ENCODE measurements at places on chromosomes 1 and 21. TPM values are rescaled to one million over a fixed set of nuclear protein-coding genes. Genes with fewer than 3 reads are reported as not detected.

SPRR2E gene
- not detected for total RNA-seq

- no peaks in the 10 kb centered on the region for H3K4me1 ChIP-seq
- H3K4me3 ChIP-seq, result no peak overlapping the region
- H3K27me3 ChIP-seq, result peaks cover 15% of the 10 kb centered on the region
- no peak for DNase-seq
These were observed 36.2 kb downstream of the CAMK2N1 start for GRCh38 chr1:20449735-20450311.

GRCh38 chr1:209041927-209042326 is 541.6 kb upstream of the CAMK1G start:
- DNase-seq, result no peak
- no peaks in the 10 kb centered on the region for H3K36me3 ChIP-seq
- H3K4me3 ChIP-seq, result no peak overlapping the region
- peaks cover 8% of the 10 kb centered on the region for H3K4me1 ChIP-seq
- no peaks in the 10 kb centered on the region for H3K27me3 ChIP-seq

IL12RB2 gene
- not detected for total RNA-seq

DNA sequence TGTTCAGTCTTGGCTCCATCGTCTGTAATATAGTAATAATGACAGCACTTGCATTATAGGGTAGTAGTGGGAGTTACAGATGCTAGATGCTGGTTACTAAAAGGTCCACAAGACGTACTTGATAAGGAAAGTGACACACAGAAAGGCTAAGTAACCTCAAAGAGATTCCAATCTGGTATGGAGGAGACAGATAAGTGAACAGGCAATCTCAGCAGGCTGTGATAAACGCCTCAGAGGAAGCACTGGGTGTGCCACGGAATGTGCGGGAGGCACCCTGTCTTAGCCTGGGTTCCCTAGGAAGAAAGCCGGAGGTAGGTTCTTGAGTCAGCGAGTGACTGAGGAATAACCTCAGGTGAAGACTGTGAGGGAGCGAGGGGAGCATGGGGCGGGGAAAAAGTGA is 4.6 kb upstream of the CTPS1 start:
- H3K4me1 ChIP-seq, result no peaks in the 10 kb centered on the region
- no peak overlapping the region for H3K4me3 ChIP-seq
- H3K36me3 ChIP-seq, result no peaks in the 10 kb centered on the region
- no peak for DNase-seq

SPRR2F gene
- total RNA-seq, result 4.0 TPM

VWA5B1 gene
- 0.19 TPM for total RNA-seq

PTGS2 gene
- 0.38 TPM for total RNA-seq

MATN1 gene
- total RNA-seq, result 0.11 TPM

- peaks cover 19% of the 10 kb centered on the region for H3K36me3 ChIP-seq
- peaks cover under 1% of the 10 kb centered on the region for H3K4me1 ChIP-seq
- DNase-seq, result no peak
- H3K4me3 ChIP-seq, result no peak overlapping the region
These were observed 56.2 kb upstream of the EDEM3 start for GRCh38 chr1:184810735-184811343.

- H3K36me3 ChIP-seq, result no peaks in the 10 kb centered on the region
- H3K27ac ChIP-seq, result no peak overlapping the region
- no peak overlapping the region for H3K4me3 ChIP-seq
- H3K4me1 ChIP-seq, result no peaks in the 10 kb centered on the region
- peaks cover 14% of the 10 kb centered on the region for H3K27me3 ChIP-seq
These were observed 181.4 kb upstream of the KIAA0040 start for GRCh38 chr1:175373786-175374623.

PLEKHG5 gene
- 77.0 TPM for total RNA-seq

FCRL5 gene
- total RNA-seq, result not detected

GRCh38 chr1:201091256-201091655 is 21.0 kb downstream of the CACNA1S start:
- DNase-seq, result no peak
- no peaks in the 10 kb centered on the region for H3K36me3 ChIP-seq
- H3K4me3 ChIP-seq, result no peak overlapping the region
- peaks cover 15% of the 10 kb centered on the region for H3K27me3 ChIP-seq
- no peaks in the 10 kb centered on the region for H3K4me1 ChIP-seq
- H3K27ac ChIP-seq, result no peak overlapping the region

GRCh38 chr1:7940034-7940433 is 605 bp downstream of the TNFRSF9 start:
- H3K27ac ChIP-seq, result no peak overlapping the region
- no peak for DNase-seq
- H3K4me1 ChIP-seq, result no peaks in the 10 kb centered on the region
- no peak overlapping the region for H3K4me3 ChIP-seq
- H3K36me3 ChIP-seq, result no peaks in the 10 kb centered on the region
- peaks cover 69% of the 10 kb centered on the region for H3K27me3 ChIP-seq
